ENCODE measurements at places on chromosomes 7 and 10.

DNA sequence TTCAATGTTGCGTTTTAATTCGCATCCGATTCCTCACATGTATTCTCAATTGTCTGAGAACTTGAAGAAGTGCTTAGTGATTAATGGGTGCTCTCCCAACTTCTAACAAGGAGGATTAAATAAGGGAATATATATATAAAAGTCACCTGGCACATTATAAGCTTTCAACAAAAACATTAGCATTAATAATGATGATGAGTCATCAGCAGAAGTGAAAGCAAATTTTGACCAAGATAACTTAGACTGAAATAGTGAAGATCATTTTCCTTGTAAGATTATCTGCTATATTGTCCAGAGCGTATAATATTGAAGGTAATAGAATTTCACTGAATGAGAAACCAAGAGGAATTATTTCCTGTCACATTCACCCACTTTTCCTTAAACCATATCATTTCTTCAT, 8.5 kb downstream of the ASAH2 start:
- no peak for DNase-seq

GRCh38 chr10:52483587-52483986, 169.5 kb downstream of the DKK1 start:
- DNase-seq, result no peak

DNA sequence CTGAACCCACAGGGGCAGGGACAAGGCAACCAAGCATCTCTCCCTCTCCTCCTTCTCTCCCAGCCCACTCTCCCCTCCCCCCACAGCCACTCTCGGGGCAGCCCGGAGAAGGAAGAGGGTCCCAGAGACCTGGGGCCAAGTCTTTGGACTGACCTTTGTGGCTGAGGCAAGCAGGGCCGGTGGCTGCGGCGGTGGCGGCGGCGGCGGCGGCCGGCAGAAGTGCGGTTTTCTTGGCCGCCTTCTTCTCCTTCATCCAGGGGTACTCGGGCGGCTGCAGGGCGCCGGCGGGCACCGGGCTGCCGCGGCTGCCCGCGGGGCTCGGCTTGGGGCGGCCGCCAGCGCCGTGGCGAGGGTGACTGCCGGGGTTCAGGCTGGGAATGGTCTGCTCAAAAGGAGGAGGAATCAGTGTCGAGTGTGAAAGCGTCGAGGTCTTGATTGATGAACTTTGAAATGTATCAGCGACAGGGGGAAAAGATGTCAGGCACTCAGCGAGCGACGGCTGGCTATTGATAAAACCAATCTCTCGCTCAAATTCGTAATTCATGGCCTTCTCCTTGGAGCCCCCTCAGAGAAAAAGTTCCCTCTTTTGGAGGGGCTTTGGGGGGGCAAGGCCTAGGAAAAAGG, 414 bp downstream of the HOXA2 start:
- DNase-seq, result no peak

DNA sequence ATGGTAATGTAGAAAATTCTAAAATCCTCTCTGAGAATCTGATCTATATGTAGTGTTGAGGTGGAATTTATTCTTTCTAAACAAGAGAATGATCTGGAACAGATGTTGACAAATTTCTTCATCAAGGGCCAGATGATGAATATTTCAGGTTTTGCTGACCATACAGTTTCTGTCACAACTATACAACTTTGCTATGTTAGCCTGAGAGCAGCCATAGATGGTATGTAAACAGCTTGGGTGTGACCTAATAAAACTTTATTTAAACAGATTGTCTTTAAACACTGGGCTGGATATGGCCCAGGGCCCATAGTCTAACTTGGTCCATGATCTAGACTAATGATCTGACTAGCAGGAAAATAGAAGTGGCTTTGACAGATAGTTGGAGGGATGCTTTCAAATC, 213.6 kb upstream of the CELF2 start:
- DNase-seq, result no peak

- no peak for DNase-seq
Measured at GRCh38 chr10:44425466-44425865, 40.6 kb upstream of the CXCL12 start.

DNA sequence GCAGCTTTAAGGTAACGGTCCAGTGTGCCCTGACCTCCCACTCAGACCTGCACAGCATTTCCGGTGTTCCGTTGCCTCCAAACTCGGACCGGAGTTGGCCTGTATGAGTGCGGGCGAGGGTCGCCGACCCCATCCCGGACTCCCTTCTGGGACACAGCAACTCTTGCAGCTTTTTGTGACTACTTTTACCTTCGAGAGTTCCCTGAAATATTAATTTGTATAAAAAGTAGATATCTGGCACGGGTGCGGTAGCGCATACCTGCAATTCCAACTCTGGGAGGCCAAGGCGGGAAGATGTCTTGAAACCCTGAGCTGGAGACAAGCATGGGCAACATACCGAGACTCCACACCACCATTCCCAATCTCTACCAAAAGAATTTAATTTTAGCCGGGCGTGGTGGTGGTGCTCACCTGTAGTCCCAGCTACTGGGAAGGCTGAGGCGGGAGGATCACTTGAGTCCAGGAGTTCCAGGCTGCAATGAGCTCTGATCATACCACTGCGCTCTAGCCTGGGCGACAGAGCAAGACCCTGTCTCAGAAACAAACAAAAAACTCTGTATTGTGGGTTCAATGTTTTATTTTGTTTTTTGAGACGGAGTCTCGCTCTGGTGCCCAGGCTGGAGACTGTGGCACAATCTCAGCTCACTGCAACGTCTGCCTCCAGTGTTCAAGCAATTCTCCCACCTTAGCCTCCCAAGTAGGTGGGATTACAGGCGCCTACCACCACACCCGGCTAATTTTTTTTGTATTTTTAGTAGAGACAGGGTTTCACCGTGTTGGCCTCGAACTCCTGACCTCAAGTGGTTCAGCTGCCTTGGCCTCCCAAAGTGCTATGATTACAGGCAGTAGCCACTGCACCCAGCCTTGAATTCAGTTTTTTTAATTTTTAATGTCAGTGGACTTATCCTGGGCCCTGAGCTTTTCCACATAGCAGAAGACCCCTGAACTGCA, 1.1 kb upstream of the PPP1R35 start:
- no peak for DNase-seq

- no peak for DNase-seq
Measured at GRCh38 chr10:21969326-21970287, 33.9 kb downstream of the DNAJC1 start.

DNA sequence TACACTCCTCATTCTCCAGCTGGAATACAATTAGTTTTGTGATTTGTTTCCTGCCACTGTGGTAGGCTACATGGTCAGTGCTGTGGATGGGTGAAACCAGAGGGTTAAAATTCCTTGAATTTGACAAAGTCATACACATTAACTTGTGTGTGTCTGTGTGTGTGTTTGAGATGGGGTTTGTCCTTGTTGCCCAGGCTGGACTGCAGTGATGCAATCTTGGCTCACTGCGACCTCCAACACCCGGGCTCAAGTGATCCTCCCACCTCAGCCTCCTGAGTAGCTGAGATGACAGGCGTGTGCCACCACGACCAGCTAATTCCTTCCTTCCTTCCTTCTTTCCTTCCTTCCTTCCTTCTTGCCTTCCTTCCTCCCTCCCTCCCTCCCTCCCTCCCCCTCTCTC, 24.8 kb upstream of the GIMAP8 start:
- DNase-seq, result no peak

DNA sequence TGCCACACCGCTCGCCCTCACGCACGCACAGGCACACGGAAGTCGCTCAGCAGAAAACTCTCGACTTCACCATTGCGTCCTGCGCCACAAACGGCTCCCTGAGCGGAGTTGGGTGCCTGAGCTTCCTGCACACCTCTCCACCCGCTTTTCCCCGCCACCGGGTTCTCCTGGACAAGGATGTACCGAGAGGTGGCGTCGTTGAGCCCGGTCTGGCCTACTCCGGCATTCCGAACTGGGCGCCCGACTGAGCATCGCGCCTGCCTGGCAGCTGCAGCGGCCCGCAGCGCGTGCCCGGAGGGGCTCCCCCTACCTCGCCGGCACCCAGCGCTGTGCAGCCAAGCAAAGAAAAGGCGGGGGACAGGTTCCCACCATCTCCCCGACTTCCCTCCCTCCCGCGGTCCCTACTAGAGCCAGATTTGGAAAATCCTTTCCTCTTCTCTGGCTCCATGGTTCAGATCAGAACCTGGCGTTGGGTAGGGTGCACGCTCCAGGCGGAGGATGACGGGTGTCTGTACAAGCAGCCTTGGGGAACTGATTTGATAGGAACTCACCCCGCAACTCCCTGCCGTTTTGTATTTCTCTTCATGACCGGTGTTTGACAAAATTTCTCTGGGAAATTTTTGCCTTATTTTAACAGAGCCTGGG, 1.7 kb downstream of the SORCS3 start:
- DNase-seq, result no peak

DNA sequence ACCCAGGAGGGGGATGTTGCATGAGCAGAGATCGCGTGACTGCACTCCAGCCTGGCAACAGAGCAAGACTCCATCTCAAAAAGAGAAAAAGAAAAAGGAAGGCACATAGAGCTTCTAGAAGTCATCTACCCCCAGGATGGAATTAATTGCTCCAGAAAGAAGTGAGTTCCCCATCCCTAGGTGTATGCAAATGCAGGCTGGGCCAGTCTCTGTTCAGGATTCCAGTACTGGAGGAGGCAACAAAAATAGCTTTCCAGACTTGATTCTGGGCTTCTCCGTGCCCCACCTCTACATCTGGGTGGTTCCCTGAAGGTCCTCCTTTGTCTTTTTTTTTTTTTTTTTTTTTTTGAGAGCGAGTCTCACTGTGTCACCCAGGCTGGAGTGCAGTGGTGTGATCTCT, 28.6 kb downstream of the CASTOR2 start:
- DNase-seq, result no peak

GRCh38 chr7:20647908-20648776, 32.7 kb downstream of the ABCB5 start:
- DNase-seq, result no peak
